ENCODE measurements at places on chromosomes 11 and 22.

GRCh38 chr22:42371099-42371498 is 61.1 kb downstream of the NFAM1 start:
- no peak for DNase-seq

GRCh38 chr11:33915526-33915925 is 23.6 kb upstream of the LMO2 start:
- DNase-seq, result no peak

- DNase-seq, result peak; percentile 37
These were observed 862 bp upstream of the CENATAC start for GRCh38 chr11:118996926-118997626.

GRCh38 chr11:85953491-85954143 is 98.4 kb downstream of the CCDC83 start:
- DNase-seq, result no peak

- no peak for DNase-seq
These were observed 47.4 kb downstream of the CHST1 start for GRCh38 chr11:45617871-45618601.

DNA sequence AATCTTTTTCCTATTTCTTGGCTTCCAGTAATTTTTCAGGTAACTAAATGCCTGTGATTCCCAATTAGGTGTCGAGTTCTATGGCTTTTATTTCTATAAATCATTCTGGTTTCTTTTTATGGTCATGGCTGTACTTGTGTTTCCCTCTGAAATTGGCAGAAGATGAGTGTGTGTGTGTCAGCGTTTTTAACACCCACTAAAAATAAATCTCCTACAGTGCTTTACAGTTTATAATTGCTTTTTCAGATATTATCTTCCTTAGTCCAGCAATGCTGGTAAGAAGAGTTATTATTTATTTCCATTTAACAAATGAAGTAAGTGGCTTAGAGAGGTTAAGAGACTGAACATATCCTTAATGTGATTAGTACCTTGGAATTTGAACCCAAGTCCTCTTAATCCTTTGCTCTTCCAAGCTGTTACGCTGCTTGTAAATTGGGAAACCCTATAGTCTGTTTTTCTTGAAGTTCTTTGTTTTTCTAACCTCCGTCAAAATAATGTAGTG is 125.2 kb downstream of the TEAD1 start:
- DNase-seq, result no peak

DNA sequence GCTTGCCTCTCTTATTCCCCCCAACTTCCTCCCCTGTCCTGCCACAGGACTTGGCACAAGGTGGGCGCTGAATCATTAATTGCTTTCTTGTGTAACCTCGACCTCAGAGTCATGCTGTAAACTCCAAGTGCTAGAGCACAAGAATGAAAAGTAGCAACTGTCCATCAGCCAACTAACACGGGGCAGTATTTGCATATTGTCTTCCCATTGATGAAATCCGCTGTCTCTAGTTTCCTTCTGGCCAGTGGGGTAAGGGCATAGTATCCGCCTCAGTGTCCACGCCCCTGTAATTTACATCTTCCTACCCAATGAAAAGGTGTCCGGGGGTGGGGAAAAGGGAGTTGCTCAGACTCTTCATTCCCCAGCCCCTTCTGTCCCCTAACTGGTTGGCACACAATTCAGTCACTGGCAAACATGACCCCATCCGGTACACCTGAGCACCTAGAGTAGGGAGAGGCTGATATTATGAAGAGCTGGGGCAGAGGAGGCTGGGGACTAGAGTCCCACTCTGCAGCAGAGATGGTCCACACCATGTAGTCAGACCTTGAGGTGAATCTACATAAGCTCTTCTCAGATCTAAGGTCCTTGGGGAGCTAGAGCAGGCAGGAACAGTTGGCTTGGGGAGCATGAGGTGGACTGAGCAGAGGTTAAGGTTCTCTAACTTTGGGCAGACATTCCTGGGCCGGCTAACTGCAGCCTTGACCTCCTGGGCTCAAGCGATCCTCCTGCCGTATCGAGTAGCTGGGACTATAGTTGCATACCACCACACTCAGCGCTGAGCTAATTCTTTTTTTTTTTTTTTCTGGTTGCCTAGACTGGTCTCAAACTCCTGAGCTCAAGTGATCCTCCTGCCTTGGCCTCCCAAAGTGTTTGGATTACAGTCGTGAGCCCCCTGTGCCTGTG is 6.8 kb upstream of the GGA1 start:
- DNase-seq, result no peak

DNA sequence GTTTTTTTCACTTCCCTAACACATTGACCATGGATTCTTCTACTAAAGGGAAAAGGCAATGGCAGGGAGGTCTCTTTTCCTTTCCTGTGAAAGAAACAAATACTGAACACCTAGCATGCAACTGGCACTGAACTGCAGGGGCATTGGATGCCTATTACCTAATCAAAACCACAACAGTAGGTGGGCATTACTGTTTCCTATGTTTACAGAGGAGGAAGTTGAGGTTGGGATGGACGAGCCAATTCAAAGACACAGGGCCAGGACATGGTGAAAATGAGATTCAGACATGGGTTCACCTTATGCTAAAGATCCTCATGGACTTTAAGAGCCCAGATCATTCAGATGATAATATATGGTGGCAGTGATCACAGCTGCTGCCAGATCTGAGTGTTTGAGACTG is 407.0 kb downstream of the MIAT start:
- DNase-seq, result no peak

- DNase-seq, result no peak
These were observed 34.9 kb upstream of the OR10G7 start for GRCh38 chr11:124075841-124076651.

GRCh38 chr22:47199979-47200272 is 437.5 kb downstream of the TBC1D22A start:
- DNase-seq, result no peak

DNA sequence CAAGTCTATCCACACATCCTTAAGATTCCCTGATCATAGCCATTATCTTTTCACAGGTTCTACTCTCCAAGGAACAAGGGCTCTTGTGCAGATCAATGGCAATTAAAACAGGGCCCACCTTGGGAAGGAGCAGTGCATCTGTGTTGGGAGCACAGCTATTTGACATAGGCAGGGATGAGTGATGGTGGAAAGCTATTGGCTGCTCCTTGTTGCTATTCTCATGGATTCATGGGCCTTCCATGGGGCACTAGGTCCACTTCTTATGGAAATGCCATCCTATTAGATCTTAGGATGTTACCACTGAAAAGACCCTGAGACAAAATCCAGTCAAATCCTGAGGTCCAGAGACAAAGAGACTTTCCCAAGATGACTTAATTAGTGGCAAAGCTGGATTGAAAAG is 148.6 kb upstream of the MTNR1B start:
- DNase-seq, result no peak

GRCh38 chr11:113670831-113671215 is 35.3 kb downstream of the TMPRSS5 start:
- no peak for DNase-seq

DNA sequence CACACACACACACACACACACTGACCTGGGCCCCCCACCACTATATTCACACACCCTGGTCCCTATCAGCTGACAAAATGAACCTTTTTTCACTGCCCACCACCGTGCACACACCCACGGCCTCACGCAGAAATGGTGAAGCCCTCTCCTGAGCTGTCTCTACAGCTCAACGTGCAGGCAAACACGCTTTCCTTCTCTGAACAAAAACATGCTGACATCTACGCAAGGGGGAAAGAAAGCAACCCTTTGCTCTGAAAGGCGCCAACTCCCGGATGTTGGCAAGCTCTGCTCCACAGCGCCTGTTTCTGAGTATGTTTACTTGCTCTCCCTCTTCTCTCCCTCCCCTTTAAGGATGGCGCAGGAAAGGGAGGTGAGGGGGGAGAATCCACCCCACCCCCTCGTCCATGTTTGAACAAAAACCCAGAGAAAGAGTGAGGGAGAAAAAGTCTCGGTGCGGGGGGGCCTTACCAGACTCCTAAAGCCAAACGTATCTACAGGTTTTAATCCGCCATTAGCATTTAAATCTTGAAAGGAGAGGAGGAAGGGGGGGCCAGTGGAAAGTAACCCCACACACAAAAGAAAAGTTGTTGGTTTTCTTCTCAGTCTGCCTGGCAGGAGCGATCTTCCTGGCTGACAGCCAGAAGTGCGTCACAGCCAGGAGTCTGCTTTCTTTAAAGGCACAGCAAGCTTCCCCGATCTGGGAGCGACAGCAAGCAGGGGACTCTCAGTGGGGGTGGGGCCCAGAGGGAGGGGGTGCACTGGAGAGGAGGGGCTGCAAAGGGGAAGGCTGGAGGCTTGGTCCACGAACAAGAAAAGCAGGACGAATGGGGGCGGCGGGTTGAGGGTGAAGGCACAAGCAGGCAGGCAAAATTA is 39.6 kb downstream of the NUMA1 start:
- peak; percentile 64 for DNase-seq

DNA sequence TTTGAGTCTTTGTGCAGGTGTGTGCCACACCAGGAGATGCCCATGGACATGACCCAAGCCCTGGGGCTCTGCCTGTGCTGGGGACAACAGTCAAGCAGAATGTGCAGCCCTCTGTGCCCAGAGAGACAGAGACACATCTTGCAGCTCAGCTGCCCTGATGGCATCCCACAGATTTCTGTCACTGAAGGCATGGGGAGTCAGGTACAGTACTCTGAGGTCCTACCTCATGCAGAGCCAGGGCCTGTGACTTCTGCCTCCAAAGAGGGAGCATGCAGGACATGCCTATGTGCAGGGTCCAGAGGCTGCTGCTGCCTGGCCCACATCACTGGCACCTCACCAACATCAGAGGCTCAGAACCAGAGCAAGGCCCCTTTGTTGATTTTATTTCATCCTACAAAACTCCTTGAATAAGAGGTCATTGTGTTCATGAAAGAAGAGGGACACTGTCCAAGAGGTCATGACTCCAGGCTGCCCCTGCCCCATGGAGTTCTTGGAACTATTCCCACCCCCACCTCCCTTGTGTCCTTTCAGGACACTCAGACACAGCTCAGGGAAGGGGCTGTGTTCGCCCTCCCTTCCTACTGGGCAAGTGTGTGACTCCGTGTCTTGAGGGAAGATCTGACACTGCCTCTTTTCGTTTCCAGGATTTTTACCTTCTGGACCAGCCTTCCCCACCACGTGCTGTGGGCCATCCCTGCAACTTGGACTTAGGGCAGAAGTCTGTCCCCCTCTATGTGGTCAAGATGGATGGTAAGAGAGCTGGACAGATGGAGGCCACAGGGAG is 62.3 kb downstream of the BTG4 start:
- DNase-seq, result no peak

DNA sequence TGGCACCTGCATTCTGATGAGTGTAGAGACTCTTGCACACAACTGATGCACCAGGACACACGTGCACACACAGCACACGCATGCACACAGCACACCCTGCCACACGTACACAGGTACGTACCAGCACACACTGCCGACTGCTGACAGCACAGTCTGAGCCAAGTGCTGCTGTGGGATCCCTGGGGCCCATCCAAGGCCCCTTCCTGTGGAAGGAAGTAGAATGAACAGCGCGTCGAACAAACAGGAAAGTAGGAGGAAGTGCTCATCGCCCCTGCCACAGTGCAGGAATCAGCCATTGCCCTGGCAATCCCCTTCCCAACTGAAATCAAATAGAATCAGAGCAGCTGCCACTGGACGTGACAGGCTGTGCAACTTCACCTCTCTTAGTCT is 57.9 kb downstream of the CD82 start:
- DNase-seq, result peak; percentile 22

DNA sequence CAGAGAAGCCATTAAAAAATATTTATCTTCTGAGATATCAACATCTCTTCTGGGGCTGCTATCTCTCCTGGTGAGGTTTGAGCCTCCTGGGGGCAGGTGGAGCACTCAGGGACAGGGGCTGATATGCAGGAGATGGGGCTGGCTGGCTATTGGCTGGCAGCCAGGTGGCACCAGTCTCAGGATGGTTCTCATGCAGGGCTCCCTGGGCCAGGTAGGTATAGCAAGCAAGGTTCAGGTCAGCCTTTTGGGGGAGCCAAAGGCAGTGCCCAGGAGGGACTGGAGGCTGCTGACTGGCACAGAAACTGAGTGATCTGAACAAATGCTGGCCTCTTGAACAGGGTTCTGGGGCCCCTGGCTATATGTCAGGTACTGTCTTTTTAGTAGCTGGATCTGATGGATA is 29.7 kb upstream of the EMSY start:
- DNase-seq, result no peak

DNA sequence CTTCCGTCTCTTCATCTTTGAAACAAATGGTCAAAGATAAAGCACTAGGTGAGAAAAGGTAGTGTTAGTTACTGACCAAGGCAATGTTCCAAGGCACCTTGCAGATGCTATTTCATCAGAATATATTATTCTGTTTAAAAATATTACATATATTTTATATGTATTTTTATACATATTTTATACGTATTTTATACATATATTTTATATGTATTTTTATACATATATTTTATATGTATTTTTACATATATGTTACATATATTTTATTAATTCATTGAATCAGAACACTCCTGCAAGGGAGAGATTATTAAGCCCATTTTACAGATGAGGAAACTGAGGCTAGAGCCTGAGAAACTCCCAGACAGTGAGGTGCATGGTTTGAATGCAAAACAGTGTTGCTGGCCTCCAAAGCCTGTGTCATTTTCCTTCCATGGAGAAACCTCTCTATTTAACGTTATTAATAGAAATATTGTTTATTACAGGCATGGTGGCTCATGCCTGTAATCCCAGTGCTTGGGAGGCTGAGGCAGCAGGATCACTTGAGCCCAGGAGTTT is 120.6 kb upstream of the CD82 start:
- no peak for DNase-seq

GRCh38 chr11:79168530-79169110 is 272.2 kb downstream of the TENM4 start:
- no peak for DNase-seq

DNA sequence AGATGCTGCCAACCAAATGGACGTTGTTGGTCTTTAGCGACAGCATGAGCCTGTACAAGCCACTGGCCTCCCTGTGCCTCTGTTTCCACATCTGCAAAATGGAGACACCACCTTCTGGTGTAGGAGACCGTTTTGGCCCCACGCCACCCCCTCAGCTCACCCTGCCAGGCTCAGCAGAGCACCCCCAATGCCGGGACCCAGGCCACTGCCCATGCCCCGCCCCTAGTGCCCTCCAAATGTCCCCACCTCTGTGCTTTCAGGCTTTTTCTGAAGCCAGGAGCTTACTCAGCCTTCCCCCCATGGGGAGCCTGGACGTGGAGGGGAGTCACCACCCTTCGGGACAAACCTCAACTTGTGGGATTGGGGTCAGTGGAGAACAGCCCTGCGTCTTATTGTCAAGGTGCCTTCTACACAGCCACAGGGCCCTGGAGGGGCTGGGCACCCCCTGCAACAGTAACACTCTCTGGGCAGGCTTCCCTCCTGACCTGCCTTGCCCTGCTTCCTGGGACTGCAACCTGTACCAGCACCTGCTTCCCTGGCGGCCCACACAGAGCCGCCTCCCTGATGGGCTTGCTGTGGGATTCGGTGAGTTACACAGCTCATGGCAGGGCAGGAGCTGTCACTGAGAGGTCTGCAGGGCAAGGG is 24.6 kb upstream of the RTL6 start:
- no peak for DNase-seq

GRCh38 chr11:16795146-16795545 is 56.7 kb downstream of the C11orf58 start:
- DNase-seq, result peak; percentile 70

Data from GDM1 (cell line).